ENCODE measurements at places on chromosomes 16 and 17.

DNA sequence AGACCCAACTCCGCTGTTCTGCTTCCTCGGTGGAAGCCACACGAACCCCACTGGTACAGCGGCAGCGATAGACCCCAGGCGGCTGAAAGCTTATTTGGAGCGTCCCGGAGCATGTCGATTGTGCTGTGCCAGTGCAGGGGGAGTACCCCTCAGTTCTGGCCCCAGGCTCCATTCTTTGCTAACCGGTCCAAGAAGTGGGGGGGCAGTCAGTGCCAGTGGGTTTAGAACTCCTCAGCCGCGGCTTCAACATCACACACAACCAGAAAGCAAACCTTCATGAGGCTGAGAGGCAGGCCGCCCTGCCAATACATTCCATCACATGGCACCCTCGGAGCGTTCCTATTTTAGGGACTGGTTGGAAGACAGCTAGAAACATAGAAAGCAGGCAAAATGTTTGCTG, 1.7 kb upstream of the MNT start:
- no peaks in the 10 kb centered on the region for H3K36me3 ChIP-seq
- ATAC-seq, result no peak
- H3K27me3 ChIP-seq, result no peaks in the 10 kb centered on the region
- H3K27ac ChIP-seq, result peak overlapping the region; percentile 74

DNA sequence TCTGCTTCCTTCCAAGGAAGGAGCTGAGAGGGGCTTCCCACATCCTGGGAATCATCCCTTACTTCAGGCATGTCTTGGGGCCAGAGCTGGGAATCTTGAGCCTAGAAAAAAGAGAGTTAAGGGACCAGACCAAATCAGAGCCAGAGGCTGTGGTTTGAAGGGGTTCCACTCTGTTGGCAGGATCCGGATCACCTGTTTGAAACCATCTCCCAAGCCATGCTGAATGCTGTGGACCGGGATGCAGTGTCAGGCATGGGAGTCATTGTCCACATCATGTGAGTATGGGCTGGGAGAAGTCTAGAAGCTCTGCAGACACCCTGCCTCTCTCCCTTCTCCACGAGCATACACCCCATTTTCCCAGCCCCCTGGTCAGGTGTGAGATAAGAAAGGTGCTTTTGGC, 9.7 kb downstream of the PSMB3 start:
- no peaks in the 10 kb centered on the region for H3K4me1 ChIP-seq
- H3K27ac ChIP-seq, result no peak overlapping the region
- no peak overlapping the region for H3K4me3 ChIP-seq
- peaks cover 100% of the 10 kb centered on the region for H3K36me3 ChIP-seq
- no peak for ATAC-seq
- no peaks in the 10 kb centered on the region for H3K27me3 ChIP-seq

GRCh38 chr17:4738136-4739121, 1.2 kb upstream of the ZMYND15 start:
- H3K4me1 ChIP-seq, result peaks cover 2% of the 10 kb centered on the region
- H3K27me3 ChIP-seq, result peaks cover 3% of the 10 kb centered on the region

- no peak overlapping the region for H3K27ac ChIP-seq
- H3K36me3 ChIP-seq, result no peaks in the 10 kb centered on the region
- H3K4me1 ChIP-seq, result no peaks in the 10 kb centered on the region
- no peak for ATAC-seq
- peaks cover 7% of the 10 kb centered on the region for H3K27me3 ChIP-seq
- H3K4me3 ChIP-seq, result no peak overlapping the region
These were observed 38.6 kb upstream of the CACNG4 start for GRCh38 chr17:66925811-66926500.

- H3K27me3 ChIP-seq, result no peaks in the 10 kb centered on the region
- no peaks in the 10 kb centered on the region for H3K4me1 ChIP-seq
- ATAC-seq, result no peak
- no peaks in the 10 kb centered on the region for H3K36me3 ChIP-seq
- H3K4me3 ChIP-seq, result no peak overlapping the region
These were observed 244.1 kb downstream of the CEP112 start for GRCh38 chr17:65947831-65948230.

DNA sequence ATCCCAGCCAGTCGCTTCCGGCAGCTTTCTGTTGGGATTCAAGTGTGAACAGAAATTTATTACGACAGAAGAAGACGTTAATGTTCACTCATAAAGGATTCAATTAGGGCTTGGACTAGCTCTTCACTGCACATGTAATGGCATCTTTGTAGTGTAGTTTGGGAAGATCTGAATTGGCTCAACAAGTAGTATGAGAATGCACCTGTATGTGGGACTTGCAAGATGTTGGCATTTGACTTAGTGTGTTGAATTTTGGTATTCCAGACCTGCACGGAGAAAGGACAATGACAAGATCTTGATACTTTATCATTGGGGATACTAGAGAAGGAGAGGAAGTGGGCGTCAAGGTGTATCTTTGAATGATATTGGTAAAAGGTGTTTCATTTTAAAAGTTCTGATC, 1.2 kb downstream of the PSMD11 start:
- H3K27ac ChIP-seq, result no peak overlapping the region
- peaks cover 31% of the 10 kb centered on the region for H3K4me1 ChIP-seq
- no peak for ATAC-seq
- peak overlapping the region; percentile 98 for H3K4me3 ChIP-seq
- H3K36me3 ChIP-seq, result peaks cover 36% of the 10 kb centered on the region
- H3K27me3 ChIP-seq, result no peaks in the 10 kb centered on the region

DNA sequence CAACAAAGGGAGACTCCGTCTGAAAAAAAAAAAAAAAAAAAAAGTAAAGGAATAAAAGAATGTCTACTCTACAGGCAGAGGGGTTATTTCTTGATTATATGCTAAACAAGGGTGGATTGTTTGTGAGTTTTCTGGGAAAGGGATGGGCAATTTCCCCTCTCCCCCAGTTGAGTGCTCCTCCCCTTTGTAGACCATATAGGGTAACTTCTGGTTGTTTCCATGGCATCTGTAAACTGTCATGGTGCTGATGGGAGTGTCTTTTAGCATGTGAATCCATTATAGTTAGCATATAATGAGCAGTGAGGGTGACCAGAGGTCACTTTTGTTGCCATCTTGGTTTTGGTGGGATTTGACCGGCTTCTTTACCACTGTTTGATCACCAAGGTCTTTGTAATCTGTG, 4.2 kb upstream of the NME1 start:
- H3K4me1 ChIP-seq, result no peaks in the 10 kb centered on the region
- no peak for ATAC-seq
- H3K4me3 ChIP-seq, result no peak overlapping the region
- no peaks in the 10 kb centered on the region for H3K36me3 ChIP-seq
- H3K27ac ChIP-seq, result no peak overlapping the region
